Fibroblast of villous mesenchyme (primary cell): ENCODE measurements at places on chromosomes 16 and 17. TPM values are rescaled to one million over a fixed set of nuclear protein-coding genes. Genes with fewer than 3 reads are reported as not detected.
A peak's percentile ranks its signal among the peaks of the same experiment; 100 is the strongest.

GRCh38 chr16:64035337-64035736, 1086.5 kb downstream of the CDH11 start:
- no peak for DNase-seq

COG7 gene
- total RNA-seq, result 23.5 and 29.4 TPM in 2 replicates

GRCh38 chr17:36036235-36036634, 18.5 kb upstream of the CCL23 start:
- no peak for DNase-seq

CTF1 gene
- 3.2 and 3.5 TPM in 2 replicates for total RNA-seq

DNA sequence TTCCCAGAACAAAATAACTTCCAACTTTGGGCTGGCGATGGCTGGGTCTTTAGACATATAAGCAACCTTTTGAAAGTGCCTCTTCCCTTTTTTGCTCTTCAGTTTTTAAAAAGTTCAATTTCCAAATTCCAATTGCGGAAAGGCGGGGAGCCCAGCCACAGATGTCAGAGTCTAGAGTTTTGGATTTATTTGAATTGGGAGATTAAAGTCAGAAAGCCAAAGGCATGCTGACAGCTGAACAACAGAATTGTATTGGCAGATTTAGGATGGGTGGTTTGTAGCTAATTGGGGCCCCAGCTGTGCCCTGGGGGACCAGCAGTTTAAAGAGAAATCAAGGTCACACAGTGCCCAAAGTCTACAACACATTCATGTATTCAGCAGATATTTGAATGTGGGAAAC, 10.5 kb downstream of the YPEL2 start:
- DNase-seq, result no peak

ABCC11 gene
- total RNA-seq, result under 0.01 and 0.43 TPM in 2 replicates

GRCh38 chr17:58148609-58149008, 425 bp downstream of the OR4D1 start:
- no peak for DNase-seq

GRCh38 chr17:69630056-69630635, 215.6 kb downstream of the MAP2K6 start:
- DNase-seq, result no peak

DNA sequence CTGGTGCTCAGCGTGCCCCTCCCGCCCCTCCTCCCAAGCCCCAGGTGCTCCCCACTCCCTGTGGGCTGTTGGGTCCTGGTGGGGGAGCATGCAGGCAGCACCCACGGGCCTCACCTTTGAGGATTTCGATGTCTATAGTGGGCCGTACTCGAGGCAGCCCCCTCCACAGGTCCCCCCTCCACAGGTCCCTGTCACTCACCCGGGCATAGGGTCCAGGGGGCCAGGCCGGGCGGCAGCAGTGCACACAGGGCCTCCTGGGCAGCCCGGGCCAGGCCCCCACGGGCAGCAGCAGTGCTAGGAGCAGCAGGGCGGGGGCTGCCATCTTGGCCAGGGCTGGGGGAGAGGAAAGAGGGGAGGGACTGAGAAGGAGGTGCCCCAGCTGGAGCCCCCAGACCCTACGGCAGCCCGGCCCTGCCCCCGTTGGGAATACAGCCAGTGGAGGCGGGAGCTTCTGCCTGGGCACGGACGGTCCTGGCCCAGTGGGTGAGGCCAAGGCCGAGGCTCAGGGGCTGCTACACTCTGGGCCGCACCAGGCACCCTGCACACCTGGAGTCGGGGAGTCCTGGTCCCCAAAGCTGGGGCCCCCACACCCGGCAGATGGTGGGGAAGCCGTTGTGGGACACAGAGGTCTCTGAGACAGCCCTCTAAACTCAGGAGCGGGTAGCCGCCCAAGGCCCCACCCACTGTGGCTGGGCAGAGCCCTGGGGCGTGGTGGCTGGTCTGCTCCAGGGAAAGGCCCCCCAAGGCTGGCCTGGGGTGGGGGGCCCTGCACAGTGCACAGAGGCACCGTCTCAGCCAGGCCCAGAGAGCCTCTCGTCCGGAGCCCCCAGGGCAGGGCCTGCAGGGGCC, 1.2 kb downstream of the C1QTNF8 start:
- no peak for DNase-seq

SULT1A4 gene
- 0.43 and 1.6 TPM in 2 replicates for total RNA-seq

DNA sequence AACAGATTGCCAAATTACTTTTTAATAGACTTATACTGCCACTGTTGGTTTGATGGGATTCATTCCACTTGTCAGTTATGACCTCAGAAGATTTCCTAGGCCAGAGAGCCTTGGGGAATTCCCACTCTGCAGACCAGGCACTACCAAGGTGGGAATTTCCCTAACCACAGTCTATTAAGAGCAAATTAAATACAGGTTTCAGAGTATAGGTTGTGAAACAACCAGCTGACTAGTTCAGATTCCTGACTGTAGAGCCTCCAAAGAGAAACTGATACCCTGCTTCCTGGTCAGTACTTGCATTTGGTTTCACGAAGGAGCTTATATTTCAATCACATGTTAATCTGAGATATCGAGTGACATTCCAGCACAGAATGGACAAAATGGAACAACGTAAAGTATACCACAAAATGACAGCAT, 186.5 kb downstream of the STX8 start:
- peak; percentile 76 for DNase-seq

DNA sequence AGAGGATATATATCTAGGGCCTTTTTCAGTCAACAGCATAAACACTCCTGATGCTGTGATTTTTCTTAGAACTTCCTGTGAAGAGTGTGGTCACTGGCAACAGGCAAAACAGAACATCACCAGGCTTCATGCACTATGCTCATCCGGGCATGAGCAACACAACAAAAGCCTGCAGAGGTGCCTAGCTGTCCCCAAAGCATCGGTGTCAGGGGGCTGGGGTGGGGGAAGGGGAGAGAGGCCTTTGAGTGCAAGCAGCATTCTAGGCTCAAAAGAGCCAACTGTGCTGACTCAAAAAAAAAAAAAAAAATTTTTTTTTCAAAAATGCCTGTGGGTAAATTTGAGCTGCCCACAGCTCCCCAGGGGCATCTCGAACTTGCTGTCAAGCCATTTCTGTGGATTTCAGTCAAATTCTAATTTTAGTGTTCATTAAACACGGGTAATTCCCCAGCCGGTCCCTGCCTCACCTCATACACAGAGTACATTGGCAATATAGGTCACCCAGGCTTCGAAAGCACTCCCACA, 194.6 kb upstream of the DYNLRB2 start:
- no peak for DNase-seq

DNA sequence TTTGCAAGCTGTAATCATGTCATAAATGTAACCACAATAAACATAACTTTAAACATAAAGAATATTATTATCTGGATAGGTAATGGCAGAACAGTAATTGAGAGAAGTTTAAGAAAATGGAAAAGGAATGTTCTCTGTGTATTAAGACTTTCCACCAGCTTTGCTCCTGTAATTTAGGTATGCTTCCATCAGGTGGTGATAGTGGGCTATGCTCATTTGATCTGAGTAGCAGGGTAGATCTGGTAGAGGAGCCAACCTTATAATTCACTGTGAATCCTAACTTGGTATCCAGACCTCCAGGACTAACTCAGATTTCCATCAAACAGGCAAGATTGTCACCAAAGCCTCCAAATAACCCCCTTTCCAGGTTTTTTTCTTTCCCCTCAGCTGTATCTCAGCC, 137.9 kb upstream of the ZKSCAN2 start:
- DNase-seq, result no peak

- DNase-seq, result no peak
These were observed 39.7 kb upstream of the CREBBP start for GRCh38 chr16:3920206-3920605.
